ENCODE measurements at places on chromosomes 3 and 15.

GRCh38 chr3:104669083-104669482, 697.6 kb upstream of the ALCAM start:
- DNase-seq: no peak

GRCh38 chr3:17298038-17298437, 413.3 kb downstream of the PLCL2 start:
- no peak for DNase-seq

DNA sequence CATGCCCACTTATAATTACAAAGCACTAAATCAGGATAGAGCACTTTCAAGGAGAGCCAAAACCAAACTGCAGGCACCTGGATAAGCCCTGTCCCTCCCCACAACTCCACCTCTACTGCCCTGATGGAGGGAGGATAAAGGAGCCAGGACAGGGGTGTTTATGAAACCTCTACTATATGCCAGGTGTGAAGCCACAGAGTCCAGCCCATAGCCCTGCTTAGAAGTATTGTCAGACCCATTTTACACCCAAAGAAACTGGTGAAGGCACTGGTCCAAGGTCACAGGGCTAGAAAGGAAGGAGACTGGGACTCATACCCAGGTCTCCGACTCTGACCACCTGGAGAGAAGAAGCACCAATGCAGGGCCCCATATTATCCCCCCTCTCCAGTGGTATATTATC, 48.7 kb downstream of the SH3BP5 start:
- no peak for DNase-seq

DNA sequence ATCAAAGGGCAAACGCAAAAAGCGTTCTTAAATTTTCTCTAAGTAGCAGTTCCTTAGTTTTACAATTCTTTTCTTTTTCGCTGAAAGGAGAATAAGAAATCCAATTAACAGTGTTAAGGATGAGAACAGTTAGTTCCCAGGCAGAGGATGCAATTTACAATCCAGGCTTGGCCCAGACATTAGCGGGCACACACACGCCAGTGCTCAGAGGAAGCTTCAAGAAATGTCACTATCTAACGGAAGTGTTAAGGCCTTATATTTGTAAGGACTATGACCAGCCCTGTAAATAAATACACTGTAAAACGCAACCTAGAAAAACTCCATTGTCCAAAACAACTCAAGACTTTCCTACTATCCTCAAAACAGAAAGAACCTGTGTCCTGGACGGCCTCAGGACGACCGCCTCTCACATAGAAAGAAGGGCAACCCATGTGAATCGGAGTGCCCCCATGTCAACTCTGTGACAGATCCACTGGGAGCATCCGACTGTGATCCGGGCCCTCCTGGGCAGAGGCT, 1.3 kb downstream of the ACAP2 start:
- no peak for DNase-seq

Measured in NAMALWA (cell line).